Sciatic nerve (tissue), 2 donors: ENCODE measurements at places on chromosomes 13 and 19. TPM values are rescaled to one million over a fixed set of nuclear protein-coding genes. Genes with fewer than 3 reads are reported as not detected.

Gene UQCRFS1
- 14.5 TPM for total RNA-seq

Gene ZNF576
- total RNA-seq, result 14.3 TPM

Gene OSCAR
- total RNA-seq, result 4.0 TPM

Gene CCDC9
- 42.4 TPM for total RNA-seq

Gene FXYD1
- 460 TPM for total RNA-seq

Gene CFAP97D2
- not detected for total RNA-seq

Gene ADGRE2
- total RNA-seq, result 4.9 TPM

GRCh38 chr13:76398425-76398824 lies 487.8 kb downstream of the KCTD12 start:
- no peak for DNase-seq

DNA sequence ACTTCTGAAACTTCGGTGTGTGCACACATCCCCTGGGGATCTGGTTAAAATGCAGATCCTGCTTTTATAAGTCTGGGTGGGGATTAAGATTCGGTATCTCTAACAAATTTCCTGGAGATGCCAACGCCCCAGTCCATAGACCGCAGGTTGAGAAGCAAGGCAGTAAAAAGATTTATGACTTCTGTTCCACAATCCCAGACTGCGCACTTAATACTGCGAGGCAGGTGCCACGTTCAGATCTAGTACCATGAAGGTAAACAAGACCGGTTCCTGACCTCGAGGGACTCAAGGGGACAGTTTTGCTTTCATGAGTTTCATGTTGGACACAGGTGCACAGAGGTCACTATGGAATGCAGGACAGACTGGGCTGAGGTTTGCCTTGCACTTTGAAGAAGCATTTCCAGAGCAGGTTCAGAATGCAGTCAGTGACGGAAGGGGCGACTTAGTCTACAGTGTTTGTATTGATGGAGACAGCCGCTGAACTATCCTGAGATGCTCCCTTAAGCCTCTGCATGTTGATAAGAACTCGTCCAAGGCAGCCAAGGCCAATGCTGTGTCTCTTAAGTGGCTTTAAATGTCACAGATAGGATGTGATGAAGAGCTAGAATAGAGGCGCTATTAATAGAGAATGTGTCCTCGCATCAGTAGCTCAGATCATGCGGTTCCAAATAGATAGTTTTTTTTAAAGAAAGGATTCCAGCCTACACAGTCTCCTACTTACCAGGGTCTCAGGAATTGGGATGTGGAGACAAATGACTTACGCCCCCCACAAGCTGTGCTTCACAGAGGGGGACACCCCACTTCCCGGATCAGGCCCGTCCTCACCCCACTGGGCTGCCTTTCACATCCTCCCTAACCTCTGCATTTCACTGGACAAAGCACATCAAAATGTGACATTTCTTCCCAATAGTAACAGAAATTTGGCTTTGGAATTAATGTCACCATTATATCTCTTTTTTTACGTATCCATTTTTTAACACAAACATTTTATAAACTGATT lies 97.1 kb upstream of the IRS2 start:
- no peak for DNase-seq

GRCh38 chr19:24178207-24178606 lies 91.2 kb downstream of the ZNF254 start:
- DNase-seq, result no peak

- peak; percentile 81 for DNase-seq
Observed at GRCh38 chr19:41263042-41263849, 926 bp upstream of the HNRNPUL1 start.

- no peak for DNase-seq
Observed at GRCh38 chr19:2976609-2977000, 759 bp upstream of the TLE6 start.

DNA sequence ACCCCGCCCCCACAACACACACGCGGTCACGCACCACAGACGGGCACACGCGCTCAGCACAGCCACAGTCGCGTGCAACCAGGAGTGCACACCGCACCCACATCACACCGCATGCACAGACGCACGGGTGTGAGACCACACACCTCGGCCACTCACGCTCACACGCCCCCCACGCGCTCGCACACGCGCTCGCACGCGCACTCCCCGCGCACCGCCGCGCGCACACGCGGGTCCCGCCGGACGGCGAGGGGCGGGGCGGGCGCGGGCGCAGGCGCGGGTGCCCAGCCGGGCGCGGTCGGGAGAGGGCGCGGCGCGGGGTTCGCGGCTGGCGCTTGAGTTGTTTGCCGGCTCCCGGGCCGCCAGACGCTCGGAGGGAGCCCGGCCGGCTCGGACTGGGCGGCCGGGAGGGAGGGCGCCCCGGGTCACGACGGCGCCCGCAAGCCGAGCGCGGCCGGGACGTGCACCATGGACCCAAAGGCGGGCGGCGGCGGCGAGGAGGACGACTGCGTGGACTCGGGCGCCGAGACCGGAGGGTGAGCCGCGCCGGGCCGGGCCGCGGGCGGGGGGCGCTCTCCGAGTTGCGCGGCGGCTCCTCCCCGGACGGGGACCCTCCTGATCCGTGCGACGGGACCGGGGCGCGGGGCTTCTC lies at the start of gene FAM124A:
TSS of gene FAM124A (plus strand) at position 362 of the 649 bp plus-strand sequence. CDS start at position 466, 104 bp downstream.
- peak; percentile 70 for DNase-seq

GRCh38 chr13:108377646-108378206 lies 108.2 kb downstream of the TNFSF13B start:
- DNase-seq, result no peak

GRCh38 chr13:110215606-110216005 lies 91.4 kb downstream of the COL4A1 start:
- no peak for DNase-seq

DNA sequence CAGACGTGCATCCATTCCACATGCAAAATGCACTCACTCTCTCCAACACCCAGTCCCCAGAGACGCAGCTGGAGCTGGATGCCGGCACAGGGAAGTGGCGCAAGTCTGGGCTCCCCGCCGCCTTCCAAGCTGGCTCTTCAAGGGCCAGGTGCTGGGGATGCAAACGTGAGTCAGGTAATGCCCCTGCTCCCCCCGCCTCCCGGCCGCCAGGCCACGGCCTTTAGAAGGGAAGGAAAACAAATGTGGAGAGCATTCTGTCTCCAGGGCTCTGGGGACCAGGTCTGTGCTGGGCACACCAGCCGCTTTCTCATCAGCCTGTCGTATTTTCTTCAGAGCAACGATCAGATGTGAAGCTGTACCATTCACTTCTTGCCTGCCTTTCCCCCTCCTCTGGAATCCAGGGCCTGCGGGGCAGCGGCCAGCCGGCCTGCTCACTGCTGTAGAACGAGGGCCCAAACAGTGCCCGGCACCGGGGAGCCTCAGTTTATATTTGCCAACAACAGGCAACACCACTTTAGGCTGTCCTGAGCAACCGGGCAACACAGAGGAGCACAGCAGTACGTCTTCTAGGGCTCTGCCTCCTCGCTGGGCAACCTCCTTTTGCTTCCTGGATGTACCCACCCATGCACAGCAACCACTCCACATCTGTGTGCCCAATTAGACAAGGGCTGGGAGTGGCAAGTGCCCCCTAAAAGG lies 3.8 kb downstream of the RAB20 start:
- DNase-seq, result peak; percentile 61

DNA sequence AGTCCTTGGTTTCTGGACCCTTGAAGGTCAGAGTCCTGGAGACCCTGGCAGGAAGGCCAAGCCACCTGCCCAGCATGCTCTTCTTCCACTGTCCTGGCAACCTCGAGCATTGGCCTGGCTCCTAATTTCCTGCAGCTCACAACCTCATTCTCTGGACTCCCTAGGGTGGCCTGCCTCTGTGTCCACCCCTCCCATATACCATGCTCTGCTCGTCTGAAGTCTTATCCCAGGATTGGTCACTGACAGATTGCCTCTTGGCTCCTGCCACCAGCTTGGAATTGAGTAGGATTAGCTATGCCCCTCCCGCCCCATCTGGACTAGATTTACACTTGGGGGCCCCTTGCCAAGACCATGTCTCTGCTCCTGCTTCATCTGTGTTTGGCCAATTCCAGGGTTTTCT lies 17.1 kb upstream of the WASF3 start:
- no peak for DNase-seq

DNA sequence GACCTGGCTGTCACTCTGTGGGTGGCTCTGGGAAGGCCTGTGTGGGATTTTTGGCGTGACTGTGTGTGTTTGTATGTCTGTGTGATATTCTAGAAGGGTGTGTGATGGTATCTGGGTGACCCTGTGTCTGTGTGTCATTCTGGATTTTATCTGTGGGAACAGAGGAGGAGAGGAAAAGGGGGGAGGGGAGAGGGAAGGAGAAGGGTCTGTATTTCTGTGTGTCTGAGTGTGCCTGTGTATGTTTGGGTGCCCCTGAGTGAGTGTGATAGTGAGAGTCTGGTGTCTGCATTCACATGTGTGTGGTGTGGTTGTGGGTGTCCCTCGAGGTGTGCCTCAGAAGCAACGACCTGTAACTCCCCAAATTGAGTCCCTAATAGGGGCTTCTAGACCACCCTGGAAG lies 8.1 kb upstream of the NFIX start:
- no peak for DNase-seq

- no peak for DNase-seq
Observed at GRCh38 chr13:106753251-106753650, 185.3 kb upstream of the ARGLU1 start.

DNA sequence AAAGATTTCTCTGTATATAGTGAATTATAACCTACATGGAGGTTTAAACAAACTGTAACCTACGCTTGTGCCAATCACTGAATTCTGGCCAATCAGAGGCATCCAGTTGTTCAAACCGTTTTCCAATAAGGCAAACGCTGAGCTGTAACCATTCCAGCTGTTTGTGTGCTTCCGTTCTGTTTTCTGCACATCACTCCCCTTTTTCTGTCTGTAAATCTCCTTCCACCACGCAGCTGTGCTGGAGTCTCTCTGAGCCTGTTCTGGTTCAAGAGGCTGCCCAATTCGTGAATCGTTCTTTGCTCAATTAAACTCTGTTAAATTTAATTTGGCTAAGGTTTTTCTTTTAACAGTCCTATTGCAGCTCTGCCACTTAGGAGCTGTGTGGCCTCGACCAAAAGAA lies 552.5 kb downstream of the FGF9 start:
- no peak for DNase-seq

DNA sequence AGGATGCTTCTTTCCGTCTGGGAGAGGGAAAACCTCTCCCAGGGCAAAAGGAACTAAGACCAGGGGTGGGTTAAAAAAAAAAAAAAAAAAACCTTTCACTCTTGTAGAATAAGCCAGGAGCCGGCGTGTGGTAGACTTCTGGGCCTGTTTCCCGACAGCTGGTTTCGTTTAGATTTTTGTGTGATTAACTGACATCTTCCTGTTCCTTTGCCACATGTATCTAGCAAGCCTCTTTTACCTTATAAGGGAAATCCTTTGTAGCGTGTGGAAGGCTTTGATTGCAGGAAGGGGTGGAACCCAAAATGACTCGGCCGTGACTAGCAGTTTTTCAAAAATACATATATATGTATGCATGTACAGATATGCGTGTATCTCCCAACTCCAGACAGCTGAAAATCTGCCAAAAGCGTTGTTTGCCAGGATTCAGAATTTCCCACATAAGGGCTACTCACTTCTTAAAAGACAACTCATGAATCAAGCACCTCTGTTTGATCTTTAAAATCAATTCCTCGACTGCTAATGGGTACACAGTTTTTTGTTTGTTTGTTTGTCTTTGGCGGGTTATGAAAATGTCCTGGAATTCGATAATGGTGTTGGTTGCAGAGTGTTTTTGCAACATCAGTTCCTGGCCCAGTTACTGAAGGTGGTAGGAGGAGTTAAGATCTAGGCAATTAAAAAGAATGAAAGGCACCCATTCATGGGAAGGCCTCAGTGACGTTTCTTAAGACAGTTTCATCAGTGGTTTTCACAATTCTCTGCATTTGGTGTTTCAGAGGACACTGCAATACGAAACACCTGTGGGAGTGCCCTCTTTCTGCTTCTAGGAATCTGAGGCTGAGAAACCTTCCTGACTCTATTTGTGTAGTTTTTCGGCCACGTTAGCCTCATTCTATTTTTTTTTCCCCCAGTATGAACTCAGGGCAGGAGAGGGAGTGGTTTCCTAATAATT lies 2.7 kb downstream of the TPM4 start:
- peak; percentile 82 for DNase-seq

DNA sequence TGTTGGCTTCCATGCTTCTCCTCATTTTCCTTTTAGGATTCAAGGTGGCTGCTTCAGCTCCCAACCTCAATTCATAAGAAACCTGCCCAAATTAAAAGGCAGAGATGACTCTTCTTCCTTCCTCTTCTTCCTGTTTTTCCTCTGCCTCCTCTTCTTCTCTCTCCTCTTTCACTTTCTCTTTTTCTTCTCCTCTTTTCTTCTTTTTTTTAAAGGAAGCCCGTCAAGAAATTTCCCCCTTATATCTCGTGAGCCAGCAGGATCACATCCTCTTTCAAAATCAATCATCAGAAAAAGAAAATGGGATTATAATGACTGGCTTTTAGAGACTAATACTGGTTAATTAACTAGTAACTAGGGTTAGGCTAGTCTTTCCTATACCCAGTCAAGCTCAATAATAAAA lies 220.3 kb downstream of the NBEA start:
- DNase-seq, result no peak

DNA sequence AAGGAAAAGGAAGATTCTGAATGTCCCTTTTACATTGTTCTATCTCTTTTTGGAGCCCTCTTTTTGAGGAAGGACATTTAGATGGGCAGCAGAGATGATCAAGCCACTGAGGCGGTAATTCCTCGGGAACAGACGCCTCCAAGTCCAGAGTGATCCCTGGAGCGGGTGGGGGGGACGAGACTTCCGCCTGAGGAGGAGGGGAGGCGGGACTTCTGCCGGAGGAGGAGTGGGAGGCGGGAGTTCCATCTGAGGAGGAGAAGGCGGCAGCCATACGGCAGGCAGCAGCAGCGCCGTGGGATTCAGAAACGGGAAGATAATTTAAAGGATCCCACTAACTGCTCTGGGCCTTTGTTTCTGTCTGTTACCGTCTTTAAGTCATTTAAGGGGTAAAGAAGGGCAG lies 37.6 kb upstream of the CD177 start:
- DNase-seq, result no peak

DNA sequence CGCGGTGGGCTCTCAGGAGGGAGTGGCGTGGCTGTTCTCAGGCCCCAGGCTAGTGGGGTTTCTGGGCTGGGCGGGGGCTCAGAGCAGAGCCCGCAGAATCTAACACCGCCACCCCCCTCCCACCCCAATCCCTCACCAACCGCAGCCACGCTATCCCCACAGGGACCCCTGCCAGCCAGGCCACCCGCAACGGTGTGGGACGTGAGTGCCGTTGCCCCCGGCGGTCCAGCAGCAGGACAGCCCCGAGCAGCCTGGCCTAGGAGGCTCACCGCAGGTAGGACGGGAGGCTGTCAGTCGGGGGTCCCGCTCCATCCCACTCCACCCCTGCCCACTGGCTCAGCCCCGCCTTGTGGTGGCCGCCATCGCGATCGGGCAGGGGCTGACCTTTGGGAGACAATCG lies at the start of gene NTN5:
TSS of gene NTN5 (minus strand) at position 24 of the 400 bp plus-strand sequence. CDS start 2,031 bp downstream, outside the sequence.
- DNase-seq, result no peak

DNA sequence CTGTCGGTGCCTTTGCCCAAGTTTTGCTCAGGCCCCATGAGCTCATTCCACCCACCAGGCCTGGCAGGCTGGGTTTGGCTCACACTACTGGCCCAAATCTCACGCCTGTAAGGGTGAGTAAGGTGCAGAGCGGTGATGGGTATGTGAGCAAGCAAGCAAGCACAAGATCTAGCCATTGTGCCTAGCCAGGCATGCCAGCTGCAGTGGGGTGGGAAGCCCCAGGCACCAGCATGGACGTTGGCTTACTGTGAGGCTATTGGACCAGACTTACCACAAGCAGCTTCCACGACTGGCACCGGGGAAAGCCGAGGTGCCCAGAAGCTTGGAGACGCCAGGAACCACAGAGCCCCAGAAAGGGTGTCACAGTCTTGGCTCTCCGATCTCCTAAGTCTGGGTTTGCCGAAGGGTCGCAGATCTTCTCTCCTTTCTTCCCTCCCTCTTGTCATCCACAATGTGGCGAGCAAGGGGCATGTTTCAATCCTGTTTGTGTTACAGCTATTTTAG lies 2659.4 kb upstream of the PCDH20 start:
- DNase-seq, result no peak

- no peak for DNase-seq
Observed at GRCh38 chr13:76969488-76970365, 21.4 kb downstream of the ACOD1 start.
